ENCODE measurements at places on chromosomes 5 and 9. TPM values are rescaled to one million over a fixed set of nuclear protein-coding genes. Genes with fewer than 3 reads are reported as not detected.

GRCh38 chr5:76337953-76338451 lies 65.1 kb upstream of the IQGAP2 start:
- peak; percentile 63 for DNase-seq

DNA sequence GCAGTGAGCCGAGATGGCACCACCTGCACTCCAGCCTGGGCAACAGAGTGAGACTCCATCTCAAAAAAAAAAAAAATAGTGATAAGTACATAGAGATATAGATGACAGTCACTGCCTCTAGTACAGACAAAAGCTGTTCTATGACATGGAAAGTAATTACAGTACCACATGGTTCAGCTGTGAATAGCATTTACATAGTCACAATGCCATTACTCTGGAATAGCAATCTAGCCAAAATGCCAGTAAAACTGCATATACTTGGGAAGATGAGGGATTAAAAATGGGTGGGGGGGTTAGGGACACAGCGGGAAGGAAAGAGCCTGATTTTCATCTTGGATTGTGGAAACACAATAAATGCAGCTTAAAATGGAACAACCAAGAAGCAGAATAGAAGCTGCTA lies 39.4 kb upstream of the CNOT6 start:
- DNase-seq = no peak

DNA sequence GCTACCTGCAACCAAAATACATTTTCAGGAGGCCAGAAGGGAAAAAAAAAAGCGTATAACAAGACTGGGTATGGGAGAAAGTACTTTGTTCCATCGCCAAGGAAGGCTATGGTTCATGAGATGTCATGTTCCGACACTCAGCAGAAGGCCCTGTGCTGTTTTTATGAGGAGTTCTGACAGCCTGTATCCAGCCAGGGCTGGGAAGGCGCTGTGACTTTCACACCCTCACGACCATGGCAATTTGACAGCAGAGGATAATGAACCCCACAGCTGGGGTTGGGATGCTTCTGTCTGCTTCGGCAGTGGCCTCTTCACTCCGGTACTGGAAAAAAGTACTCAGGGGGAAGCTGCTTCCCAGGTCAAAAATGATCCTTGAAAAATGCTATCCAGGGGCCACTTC lies 154.4 kb downstream of the PRELID2 start:
- no peak for DNase-seq

DNA sequence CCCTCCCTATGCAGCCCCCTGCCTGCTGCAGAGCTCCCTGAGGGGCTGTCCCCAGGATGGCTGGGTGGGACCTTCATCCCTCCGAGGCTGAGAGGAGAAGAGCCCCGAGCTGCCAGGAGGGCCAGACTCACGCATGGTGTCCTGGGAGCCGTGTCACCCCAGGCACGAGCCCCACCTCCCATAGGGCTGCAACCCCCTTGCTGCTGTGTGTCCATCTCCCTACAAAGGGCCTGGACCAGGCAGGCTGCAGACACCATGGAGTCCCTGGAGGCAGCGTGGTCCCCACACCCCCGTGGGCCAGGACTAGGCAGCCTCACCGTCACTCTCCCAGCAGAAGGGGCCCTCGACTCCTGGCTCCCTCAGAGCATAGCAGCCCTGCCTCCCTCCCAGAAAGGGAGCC lies 11.2 kb upstream of the SEC16A start:
- no peak for DNase-seq

DNA sequence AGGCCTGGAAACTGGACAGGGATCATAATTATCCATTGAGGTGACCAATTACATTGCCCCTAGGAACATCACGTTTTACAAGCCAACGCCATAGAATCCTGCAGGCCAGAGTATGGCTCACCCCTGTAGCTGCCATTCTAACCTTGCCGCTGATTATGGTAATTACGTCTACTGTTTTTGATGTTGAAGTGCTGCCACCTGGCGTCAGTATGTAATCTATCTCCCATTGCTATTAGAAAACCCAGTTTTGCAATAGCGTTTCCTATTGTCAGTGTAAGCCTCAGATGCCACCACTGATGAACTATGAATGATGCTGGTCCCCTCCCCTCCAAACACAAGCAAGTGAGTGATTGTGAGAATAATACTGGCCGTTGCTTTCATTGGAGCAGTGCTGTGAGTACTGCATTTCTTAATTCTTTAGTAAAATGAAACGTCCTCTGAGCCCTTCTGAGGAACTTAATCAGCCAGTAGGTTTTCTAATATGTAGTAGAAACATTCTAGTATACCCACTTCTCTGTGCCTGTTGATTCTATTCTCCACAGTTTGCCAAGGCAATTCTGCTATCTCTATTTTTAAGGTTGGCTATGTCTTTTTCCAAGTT lies 100.5 kb upstream of the NMUR2 start:
- DNase-seq = peak; percentile 61

DNA sequence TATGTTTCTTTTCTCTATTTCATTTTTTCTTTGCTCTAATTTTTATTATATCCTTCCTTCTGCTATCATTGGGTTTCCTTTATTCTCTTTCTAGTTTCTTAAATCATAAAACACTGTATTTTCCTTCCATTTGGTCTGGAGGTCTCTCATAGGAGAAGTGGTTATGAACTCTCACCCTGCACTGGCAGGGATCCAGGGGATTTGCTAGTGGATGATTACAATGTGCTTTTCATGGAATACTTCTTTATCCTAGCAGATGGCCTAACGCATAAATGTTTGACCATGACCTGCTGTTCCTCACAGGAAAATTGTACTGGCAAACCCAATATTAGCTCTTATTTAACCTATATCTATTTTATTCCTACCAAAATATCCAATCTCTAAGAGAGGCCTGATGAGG lies 31.5 kb upstream of the SGCD start:
- no peak for DNase-seq

Gene NRARP
- 2.0 TPM for total RNA-seq

- peak; percentile 98 for DNase-seq
Measured at GRCh38 chr9:136849038-136849959, at the start of gene PHPT1. Gene PHPT1 (plus strand): TSS chr9:136849409. CDS start chr9:136849431, 22 bp downstream.

DNA sequence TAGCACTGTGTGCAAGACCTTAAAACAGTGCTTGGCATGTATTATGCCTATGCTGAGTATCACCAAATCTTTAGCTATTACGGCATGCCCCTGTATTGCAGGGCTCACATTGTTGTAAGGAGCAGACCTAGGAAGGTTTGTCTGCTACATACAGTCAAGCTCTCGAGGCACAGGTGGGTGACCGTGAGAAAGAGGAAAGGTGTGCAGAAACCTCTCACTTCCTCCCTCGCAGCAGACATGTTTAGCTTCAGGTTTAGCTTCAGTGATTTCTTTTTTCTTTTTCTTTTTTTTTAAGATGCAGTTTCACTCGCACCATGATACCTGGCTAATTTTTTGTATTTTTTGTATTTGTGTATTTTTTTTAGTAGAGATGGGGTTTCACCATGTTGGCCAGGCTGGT lies 275.8 kb upstream of the RIOK2 start:
- DNase-seq = no peak

Gene FBXL7
- 0.12 TPM for total RNA-seq

DNA sequence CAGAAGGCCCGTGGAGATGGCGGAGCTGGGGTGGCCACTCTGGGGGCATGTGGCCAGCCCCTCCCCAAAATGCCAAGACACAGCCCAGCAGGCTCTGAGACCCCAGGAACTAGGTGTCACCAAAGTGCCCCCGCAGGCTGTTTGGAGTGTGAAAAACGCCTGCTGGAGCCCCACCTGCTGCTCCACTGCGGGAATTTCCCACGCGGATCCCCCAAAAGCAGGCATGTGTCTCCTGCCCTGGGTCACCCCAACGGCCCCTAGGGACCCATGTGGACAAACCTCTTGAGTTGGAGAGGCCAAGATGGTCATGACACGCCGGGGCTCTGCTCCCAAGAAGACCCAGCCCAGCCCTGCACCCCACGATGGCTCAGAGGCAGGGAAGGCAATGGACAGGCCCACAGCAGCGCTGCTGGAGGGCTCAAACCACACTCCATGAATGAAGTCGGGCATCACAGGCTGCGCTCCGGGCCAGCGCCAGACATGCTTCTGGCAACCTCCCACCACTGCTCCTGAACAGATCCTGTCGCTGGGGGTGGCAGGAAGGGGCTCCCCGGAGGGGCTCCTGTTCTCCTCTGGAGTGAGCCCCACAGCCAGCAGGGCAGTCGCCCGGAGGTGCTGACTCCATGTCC lies 15.3 kb downstream of the NOTCH1 start:
- no peak for DNase-seq

Gene PCDHA11
- total RNA-seq = 5.6 TPM

- DNase-seq = peak; percentile 10
Measured at GRCh38 chr5:130605234-130605633, 559.8 kb downstream of the HINT1 start.

- no peak for DNase-seq
Measured at GRCh38 chr5:133356396-133356983, 255.9 kb downstream of the FSTL4 start.

DNA sequence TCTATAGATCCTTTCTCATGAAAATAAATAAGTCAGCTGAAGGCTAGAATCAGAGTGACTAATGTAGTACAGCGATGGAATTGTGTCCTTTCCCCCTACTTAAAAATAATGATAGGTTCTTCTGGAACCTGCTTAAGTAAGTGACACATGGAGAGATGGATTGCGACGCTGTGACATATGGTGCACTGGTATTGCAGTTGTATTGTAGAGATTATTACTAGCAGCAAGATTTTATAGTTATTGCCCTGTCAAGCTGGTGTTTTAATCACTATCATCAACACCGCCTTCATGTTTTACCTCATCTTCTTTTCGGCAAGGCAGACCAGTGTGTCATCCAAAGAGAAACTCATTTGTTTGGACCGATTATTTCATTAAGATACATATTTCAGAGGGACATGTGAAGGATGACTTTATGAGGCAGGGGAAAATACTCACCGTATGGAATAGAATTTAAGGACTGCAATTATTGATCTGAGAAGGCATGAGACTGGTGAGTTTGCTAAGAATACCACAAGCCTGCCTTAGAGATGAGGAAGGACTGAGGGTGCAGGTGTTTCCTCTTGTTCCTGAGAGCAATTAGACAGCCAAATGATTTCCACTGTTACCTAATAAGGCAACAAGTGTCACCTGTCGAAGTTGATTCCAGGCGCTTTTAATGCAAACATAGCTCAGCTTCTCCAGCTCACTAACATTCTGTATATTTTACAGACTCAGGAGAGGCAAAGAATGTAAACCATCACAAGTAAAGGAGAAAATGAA lies 1855.5 kb downstream of the MAT2B start:
- DNase-seq = no peak

- no peak for DNase-seq
Measured at GRCh38 chr5:129096382-129096991, 1.9 kb downstream of the ISOC1 start.

GRCh38 chr5:108769352-108769751 lies 21.7 kb downstream of the FER start:
- no peak for DNase-seq

Gene ADAMTS13
- 3.7 TPM for total RNA-seq
